ENCODE measurements at places on chromosomes 4 and X. TPM values are rescaled to one million over a fixed set of nuclear protein-coding genes. Genes with fewer than 3 reads are reported as not detected.

- no peak for DNase-seq
Measured at GRCh38 chr4:153785910-153786721, 2.8 kb downstream of the SFRP2 start.

Gene HPGDS
- total RNA-seq = 3.6 TPM

Gene GPR50
- not detected for total RNA-seq

Gene MMRN1
- 6.2 TPM for total RNA-seq

Gene YIPF6
- total RNA-seq = 28.4 TPM
